Activated CD4-positive, alpha-beta T cell treated with anti-CD3 and anti-CD28 coated beads for 36 hours (primary cell): ENCODE measurements at places on chromosomes 3 and 15. TPM values are rescaled to one million over a fixed set of nuclear protein-coding genes. Genes with fewer than 3 reads are reported as not detected.

Gene CIB2
- 0.91 TPM for total RNA-seq

DNA sequence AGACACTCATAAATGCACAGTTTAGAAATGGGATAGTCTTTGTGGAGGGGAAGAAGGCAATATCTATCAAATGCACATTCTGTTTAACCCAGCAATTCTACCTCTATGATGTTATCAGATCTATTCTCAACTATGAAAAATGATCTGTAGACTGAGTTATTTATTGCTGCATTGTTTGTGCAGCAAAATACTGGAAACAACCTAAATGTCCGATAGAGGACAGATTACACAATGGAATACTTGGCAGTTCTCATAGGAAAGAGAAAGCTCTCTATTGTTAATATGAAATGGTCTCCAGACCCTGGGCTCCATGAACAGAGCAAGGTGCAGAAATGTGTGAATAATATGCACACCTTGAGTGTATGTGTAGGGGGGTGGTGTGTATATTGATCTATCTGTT lies 49.0 kb upstream of the SELENOK start:
- no peak overlapping the region for H3K27ac ChIP-seq
- H3K4me1 ChIP-seq: no peaks in the 10 kb centered on the region
- no peak for DNase-seq
- H3K4me3 ChIP-seq: no peak overlapping the region
- no peaks in the 10 kb centered on the region for H3K36me3 ChIP-seq

DNA sequence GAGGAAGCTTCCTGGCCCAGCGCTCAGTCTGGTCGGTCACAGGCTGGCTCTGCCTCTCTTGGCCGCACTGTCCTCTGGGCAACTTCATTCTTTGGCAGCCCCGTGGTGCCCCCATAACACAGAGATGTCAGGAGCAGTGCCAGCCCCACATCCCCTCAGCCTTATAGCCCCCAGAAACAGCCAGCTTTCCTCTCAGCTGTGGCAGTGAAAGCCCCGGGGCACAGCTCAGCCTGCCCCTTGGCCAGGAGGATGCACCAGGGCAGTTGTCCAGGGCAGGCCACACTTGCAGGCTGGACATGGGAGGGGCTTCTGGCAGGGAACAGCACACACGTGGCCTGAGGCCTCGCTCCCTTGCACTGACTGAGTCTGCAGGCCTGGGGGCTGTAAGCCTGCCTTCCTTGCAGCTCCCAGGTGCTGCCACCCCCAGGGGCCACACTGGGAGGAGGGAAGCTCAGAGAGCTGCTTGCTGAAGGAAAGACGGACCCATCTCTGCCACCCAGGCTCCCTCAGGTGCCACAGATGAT lies 10.3 kb upstream of the RHO start:
- no peak overlapping the region for H3K27ac ChIP-seq
- H3K4me1 ChIP-seq: no peaks in the 10 kb centered on the region
- no peaks in the 10 kb centered on the region for H3K27me3 ChIP-seq
- DNase-seq: no peak

- no peaks in the 10 kb centered on the region for H3K36me3 ChIP-seq
- DNase-seq: peak; percentile 15
- no peaks in the 10 kb centered on the region for H3K4me1 ChIP-seq
Measured at GRCh38 chr15:33234020-33234461, 39.5 kb upstream of the FMN1 start.

Gene TRANK1
- 13.2 TPM for total RNA-seq

Gene GALNT15
- not detected for total RNA-seq

Gene CCR3
- total RNA-seq: not detected

Gene TAGLN3
- 3.2 TPM for total RNA-seq

- no peaks in the 10 kb centered on the region for H3K27me3 ChIP-seq
- DNase-seq: no peak
- no peak overlapping the region for H3K4me3 ChIP-seq
Measured at GRCh38 chr15:91861223-91861622, 7.7 kb downstream of the SLCO3A1 start.

Gene GNAT1
- total RNA-seq: 0.14 TPM

Gene LRRN1
- 0.16 TPM for total RNA-seq

DNA sequence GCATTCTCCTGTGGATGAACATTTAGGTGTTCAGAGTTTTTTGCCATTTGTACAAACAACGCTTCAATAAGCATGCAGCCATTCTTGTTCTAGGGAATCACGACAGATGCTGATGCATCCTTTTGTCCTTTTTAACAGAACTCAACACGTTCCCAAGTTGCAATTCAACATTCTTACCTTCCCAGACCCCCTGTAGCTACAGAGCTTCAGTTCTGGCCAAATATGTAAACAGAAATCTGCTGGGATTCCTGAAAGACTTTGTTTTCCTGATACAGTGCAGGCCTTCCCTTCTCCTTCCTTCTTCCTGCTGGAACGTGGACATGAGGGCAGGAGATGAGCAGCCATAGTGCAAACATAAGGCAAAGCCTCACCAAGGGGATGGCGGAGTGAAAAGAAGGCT lies 59.1 kb upstream of the SPATA12 start:
- H3K27ac ChIP-seq: no peak overlapping the region
- peaks cover 2% of the 10 kb centered on the region for H3K27me3 ChIP-seq
- no peak overlapping the region for H3K4me3 ChIP-seq
- no peaks in the 10 kb centered on the region for H3K36me3 ChIP-seq
- no peaks in the 10 kb centered on the region for H3K4me1 ChIP-seq
- DNase-seq: no peak

Gene TNFAIP8L3
- not detected for total RNA-seq

GRCh38 chr15:37130356-37130755 lies 30.0 kb upstream of the MEIS2 start:
- DNase-seq: no peak
- no peak overlapping the region for H3K4me3 ChIP-seq
- H3K27ac ChIP-seq: no peak overlapping the region
- H3K36me3 ChIP-seq: no peaks in the 10 kb centered on the region
- peaks cover 6% of the 10 kb centered on the region for H3K27me3 ChIP-seq
- H3K4me1 ChIP-seq: no peaks in the 10 kb centered on the region

Gene SLC35A5
- 18.7 TPM for total RNA-seq

Gene DCBLD2
- total RNA-seq: 1.9 TPM

- H3K4me3 ChIP-seq: no peak overlapping the region
- H3K36me3 ChIP-seq: peaks cover 24% of the 10 kb centered on the region
Measured at GRCh38 chr3:108183181-108183580, 39.0 kb downstream of the IFT57 start.

GRCh38 chr3:53422954-53423698 lies 71.3 kb upstream of the CACNA1D start:
- no peak overlapping the region for H3K4me3 ChIP-seq
- H3K4me1 ChIP-seq: no peaks in the 10 kb centered on the region
- no peak for DNase-seq
- H3K27ac ChIP-seq: no peak overlapping the region

Gene SCAMP2
- 83.4 TPM for total RNA-seq

- no peak overlapping the region for H3K4me3 ChIP-seq
- H3K27ac ChIP-seq: no peak overlapping the region
- H3K27me3 ChIP-seq: no peaks in the 10 kb centered on the region
- no peak for DNase-seq
- H3K36me3 ChIP-seq: peaks cover 11% of the 10 kb centered on the region
Measured at GRCh38 chr15:67701669-67702068, 123.6 kb upstream of the SKOR1 start.

Gene MEGF11
- total RNA-seq: not detected

DNA sequence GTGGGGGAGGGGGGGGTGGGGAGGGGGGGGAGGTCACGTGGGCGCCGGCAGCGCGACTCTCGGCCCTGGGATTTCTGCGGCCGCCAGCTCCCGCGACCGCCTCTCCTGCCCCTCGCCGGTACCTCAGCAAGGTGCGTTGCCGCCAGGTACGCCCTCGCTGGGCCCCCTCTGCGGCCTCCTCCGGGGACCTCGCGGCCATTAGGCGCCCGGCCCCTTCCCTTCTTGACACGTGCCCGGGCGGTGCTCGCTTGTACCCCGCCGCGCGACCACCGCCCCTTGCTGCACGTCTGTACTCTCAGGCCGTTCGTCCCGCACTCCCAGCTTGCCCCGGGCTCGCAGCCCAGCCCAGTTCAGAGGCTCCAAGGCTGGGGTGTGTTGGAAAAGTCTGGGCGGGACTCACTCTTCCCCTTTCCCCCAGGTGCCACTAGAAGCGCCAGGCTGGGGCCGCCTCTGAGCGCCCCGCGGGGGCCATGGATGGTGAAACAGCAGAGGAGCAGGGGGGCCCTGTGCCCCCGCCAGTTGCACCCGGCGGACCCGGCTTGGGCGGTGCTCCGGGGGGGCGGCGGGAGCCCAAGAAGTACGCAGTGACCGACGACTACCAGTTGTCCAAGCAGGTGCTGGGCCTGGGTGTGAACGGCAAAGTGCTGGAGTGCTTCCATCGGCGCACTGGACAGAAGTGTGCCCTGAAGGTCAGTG lies at the start of gene MAPKAPK3:
MAPKAPK3 (plus strand) TSS at position 56 of the 696 bp plus-strand sequence; CDS start at position 471, 415 bp downstream.
- peak within 1 kb of the TSS; percentile 96 for H3K27ac ChIP-seq
- peaks cover 66% of the 10 kb centered on the region for H3K4me1 ChIP-seq

Gene LRRIQ4
- total RNA-seq: 0.12 TPM

Gene NUSAP1
- 179 TPM for total RNA-seq

GRCh38 chr15:78263351-78263781 lies 996 bp upstream of the DNAJA4 start:
- H3K27ac ChIP-seq: peak overlapping the region; percentile 51
- DNase-seq: no peak
- H3K4me1 ChIP-seq: peaks cover 23% of the 10 kb centered on the region
- peak overlapping the region; percentile 52 for H3K4me3 ChIP-seq
